Activated CD8-positive, alpha-beta T cell treated with anti-CD3 and anti-CD28 coated beads, Interleukin-2, amount 10 ng/mL, durations not matched to agents 7 days and 5 days (primary cell): ENCODE measurements at places on chromosomes 7 and 10. TPM values are rescaled to one million over a fixed set of nuclear protein-coding genes. Genes with fewer than 3 reads are reported as not detected.

NPSR1 gene
- total RNA-seq, result not detected

MYH16 gene
- total RNA-seq, result not detected

DNA sequence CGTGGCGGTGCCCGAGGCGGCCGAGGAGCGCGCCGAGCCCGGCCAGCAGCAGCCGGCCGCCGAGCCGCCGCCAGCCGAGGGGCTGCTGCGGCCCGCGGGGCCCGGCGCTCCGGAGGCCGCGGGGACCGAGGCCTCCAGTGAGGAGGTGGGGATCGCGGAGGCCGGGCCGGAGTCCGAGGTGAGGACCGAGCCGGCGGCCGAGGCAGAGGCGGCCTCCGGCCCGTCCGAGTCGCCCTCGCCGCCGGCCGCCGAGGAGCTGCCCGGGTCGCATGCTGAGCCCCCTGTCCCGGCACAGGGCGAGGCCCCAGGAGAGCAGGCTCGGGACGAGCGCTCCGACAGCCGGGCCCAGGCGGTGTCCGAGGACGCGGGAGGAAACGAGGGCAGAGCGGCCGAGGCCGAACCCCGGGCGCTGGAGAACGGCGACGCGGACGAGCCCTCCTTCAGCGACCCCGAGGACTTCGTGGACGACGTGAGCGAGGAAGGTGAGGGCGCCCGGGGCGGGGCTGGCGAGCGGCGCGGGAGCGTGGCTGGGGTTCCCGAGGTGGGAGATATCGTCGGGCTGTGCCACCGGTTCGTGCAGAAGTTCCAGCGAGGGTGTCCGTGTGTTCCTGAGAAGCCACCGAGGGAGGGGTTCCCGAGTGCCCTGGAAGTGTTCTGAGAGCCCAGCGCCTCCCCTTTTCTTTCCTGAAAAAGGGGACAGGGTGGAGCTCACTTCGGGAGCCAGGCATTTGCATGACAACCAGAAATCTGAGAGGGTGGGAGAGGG is 495 bp downstream of the EIF3B start:
- no peaks in the 10 kb centered on the region for H3K27me3 ChIP-seq
- H3K36me3 ChIP-seq, result peaks cover 18% of the 10 kb centered on the region
- peak overlapping the region; percentile 90 for H3K4me3 ChIP-seq
- peak overlapping the region; percentile 100 for H3K27ac ChIP-seq
- H3K4me1 ChIP-seq, result peaks cover 39% of the 10 kb centered on the region

DNA sequence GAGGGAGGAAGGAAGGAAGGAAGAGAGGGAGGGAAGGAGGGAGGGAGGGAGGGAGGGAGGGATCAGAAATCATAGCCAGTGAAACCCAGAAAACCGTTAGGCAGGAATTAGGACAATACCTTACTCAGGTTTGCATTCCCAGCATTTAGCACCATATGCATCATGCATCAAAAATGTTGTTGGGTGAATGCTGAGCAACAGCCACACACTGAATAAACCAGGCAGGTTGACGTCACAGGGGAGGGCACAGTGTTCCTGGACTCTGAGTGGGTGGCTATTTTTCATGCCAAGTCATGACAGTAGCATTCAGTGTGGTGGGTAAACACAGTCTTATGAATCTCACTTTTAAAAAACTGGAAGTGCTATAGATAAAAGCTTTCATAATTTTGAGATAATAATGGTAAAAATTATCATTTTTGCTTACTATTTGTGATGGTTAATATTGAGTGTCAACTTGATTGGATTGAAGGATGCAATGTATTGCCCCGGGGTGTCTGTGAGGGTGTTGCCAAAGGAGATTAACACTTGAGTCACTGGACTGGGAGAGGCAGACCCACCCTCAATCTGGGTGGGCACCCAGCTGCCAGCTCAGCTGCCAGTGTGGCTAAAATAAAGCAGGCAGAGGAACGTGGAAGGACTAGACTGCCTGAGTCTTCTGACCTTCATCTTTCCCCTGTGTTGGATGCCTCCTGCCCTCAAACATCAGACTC is 199.1 kb upstream of the PRKCQ start:
- no peak overlapping the region for H3K4me3 ChIP-seq
- DNase-seq, result no peak
